ENCODE measurements at places on chromosomes 11 and 22.

DNA sequence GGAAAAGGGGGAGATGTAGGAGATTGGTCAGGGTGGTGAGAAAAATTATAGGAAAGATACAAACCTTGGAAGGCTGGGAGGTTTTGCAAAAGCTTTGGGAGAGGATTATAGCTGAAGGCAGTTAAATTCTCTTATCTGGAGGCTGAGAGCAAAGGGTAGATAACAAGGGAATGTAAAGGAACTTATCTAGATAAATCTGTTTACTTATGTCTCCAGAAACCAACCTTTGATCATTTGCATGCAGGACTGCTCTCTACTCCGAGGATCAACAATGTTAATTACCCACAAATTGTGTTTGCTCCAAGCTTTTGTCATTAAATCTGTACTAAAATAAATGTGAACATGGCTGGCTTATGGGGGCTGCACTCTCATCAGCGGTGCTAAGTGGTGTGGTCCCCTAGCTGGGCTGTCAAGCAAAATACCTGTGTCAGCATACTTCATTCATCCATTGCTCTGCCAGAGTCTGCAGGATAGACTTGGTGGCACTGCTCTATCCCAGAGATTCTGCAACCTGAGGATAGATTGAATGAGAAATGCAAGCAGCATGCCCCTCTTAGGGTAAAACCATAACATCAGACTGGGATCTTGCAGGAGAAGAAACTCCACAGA lies 1599.2 kb upstream of the TENM4 start:
- DNase-seq, result no peak

DNA sequence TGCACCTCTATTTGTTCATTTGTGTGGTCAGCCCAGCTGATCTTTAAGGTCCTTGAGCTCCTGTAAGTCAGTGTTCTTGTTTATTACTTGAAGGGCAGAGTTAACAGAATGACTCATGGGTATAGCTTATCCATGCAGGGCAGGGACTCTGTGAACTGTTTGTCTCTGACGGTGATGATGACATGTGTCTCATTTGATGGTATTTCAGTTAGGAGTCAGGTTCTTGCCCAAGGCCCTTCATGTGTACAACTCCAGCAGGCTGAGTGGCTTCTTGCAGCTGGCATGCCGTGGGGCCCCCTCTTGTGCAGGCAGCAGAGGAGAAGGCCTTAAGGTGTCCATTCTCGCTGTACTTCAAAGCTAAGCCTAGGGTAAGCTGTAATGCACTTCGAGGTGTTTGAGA lies 165.1 kb downstream of the DBX1 start:
- DNase-seq, result no peak

- no peak for DNase-seq
These were observed 8.6 kb downstream of the NAT10 start for GRCh38 chr11:34114014-34114413.

GRCh38 chr11:129323896-129324502 lies 51.6 kb upstream of the BARX2 start:
- no peak for DNase-seq

GRCh38 chr11:1887451-1888346 lies 4.0 kb downstream of the PRR33 start:
- DNase-seq, result no peak

- no peak for DNase-seq
These were observed 1.6 kb downstream of the ANO1 start for GRCh38 chr11:70079691-70080090.
